ENCODE measurements at places on chromosomes 11 and 22.

GRCh38 chr11:84022695-84023094, 736.5 kb upstream of the CCDC90B start:
- DNase-seq: no peak

DNA sequence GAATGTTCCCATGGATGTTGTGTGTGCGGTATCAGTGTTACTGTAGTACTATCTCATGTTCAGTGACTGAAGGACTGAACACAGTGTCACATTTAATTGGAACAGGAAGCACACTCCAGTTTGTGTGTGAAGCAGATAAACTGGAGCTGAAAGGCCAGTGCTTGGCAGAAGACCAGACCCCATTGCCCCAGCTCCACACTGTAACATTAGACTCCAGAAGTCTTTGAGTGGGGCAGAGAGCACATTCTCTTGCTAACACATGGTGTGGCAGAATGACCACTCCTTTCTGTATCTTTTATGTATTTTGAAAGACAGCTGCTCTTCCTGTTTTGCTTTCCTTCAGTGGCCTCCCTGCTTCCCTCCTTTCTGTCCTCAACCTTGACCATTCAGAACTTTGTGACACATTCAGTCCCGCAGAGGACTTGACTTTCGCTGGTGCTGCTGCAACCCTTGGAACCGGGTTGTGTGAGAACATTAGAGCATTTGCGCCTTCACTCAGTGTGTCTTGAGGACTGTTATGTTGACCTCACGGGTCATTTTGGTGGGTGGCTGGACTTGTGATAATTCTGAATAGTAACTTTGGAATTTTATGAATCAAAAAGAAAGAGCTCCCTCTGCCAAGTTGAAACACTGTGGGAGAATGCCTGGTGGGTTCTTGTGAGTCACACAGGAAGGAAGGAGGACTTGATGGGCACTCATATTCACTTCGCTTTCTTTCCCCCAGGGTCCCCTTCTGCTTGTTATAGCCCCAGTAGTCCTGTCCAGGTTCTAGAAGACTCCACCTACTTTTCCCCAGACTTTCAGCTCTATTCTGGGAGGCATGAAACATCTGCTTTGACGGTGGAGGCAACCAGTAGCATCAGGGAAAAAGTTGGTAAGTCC, 26.4 kb downstream of the AMOTL1 start:
- no peak for DNase-seq

DNA sequence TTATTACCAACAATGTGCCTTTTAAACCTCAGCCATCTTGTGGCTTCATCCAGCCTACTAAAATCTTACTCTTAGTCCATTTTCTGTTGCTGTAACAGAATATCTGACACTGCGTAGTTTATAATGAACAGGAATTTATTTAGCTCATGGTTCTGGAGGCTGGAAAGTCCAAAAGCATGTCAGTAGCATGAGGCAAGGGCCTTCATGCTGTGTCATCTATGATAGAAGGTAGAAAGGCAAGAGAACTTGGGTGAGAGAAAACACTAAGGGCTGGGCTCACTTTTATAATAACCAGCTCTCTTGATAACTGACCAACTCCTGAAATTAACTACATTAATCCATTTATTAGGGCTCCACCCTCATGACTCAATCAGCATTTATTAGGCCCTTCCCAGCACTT, 13.5 kb downstream of the BTBD10 start:
- DNase-seq: no peak

DNA sequence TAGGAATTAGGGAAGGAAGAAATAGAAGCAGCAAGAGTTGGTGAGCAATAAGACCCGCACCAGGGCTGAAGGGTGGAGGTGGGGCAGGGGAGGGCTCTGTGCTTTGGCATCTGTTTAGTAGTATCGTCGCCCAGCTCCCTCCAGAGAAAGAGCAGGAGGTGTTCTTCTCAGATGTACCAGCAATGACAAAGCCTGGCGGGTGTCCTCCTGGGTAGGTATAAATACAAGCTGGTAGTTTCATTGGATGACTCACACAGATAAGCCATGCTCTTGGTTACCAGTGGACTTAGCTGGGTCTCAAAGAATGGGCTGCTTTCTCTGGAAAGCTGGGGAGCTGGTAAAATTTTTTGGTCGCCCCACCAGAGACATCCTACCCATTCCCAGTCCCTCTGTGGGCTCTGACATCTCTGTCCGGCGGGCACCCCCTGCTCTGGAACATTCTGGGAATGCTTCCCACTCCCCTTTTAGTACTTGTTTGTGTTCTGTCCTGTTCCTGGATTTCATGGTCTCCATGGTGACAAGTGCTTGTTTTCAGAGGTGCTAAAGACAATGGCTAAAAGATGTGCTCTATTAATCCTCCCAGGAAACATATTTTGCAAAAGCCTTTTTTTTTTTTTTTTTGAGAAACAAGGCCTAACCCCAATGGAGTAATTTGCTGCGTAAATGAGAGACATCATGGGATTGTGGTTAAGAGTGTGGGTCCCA, 15.4 kb upstream of the TUBA8 start:
- no peak for DNase-seq

- DNase-seq: no peak
Measured at GRCh38 chr22:31556627-31557203, 60.4 kb downstream of the SFI1 start.
